CD4-positive, alpha-beta T cell treated with Interleukin-10 for 1 hour (primary cell): ENCODE measurements at places on chromosomes 3 and 15.

DNA sequence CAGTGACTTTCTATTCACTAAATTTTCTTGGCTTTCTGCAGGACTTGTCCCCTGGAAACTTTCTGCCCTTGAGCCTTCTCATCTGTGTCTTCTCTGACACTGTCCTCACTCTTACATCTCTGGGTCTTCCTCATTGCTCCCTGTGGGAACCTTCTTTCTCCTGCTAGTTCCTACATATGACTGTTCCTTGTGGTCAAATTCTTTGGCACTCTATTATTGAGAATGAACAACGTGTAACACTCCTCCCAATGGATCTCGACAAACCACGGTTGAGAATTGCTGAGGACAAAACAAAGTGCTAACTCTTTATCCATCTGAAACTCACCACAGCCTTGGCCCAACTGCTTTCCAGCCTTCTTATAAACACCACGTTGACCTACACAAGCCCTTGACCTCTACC is 3.5 kb upstream of the FAM81A start:
- DNase-seq = no peak

DNA sequence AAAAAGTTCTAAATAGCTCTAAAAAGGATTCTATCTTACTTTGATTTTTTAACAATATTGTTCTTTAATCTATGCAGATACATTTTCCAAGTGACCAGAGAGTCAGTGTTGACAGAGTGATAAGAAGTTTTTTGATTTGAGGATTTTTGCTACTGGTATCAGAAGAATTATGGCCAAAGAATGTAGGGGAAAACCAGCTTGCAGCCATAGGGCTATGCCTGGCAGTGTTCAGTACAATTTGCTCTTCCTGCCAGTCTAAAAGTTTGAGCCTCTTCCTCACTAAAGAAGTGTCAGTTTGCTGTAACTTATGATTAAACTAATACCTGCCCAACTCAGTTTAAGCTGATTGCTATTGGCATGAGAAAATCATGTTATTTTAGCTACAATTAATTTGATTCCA is 35.3 kb upstream of the FSIP1 start:
- no peak for DNase-seq

GRCh38 chr3:118641608-118642007 is 393.0 kb downstream of the IGSF11 start:
- DNase-seq = peak; percentile 16

- no peak for DNase-seq
These were observed 9.5 kb downstream of the ANKRD34C start for GRCh38 chr15:79292011-79292410.

- DNase-seq = no peak
These were observed 27.6 kb downstream of the LRIG1 start for GRCh38 chr3:66473181-66473580.

GRCh38 chr3:132211896-132212295 is 105.3 kb upstream of the ACP3 start:
- DNase-seq = no peak

DNA sequence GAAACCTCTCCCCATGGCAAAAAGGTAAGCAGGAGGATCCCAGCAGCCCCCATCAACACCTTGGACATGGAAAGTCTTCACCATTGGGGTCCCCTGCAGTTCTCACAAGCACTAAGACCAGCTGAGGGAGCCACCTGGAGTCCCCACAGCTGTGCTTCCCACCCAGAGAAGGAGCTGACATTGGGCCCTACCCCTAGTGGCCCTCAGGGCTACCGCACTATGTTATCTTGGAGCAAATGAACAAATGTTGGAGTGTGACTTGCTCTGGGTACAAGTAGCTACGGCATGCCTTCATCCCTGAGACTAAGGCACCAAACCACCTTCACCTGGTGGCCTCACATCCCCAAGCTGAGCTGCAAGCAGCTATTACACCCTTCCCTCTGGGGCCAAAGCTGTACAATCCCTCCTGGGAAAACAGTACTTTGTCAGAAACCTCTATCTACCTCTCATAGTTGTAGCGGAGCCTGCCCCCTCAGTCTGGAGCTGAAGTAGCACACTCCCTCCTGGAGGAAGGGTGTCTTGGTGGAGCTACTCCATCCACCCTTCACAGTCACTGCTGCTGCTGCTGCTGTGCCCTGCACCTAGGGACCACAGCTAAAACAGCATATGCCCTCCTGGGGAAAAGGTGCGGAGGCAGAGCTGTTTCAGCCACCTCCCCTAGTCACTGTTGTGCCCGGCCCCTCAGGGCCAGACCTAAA is 42.7 kb downstream of the SERP1 start:
- no peak for DNase-seq

- DNase-seq = peak; percentile 57
These were observed 7.2 kb downstream of the HERC1 start for GRCh38 chr15:63826528-63826927.

GRCh38 chr3:78804251-78805037 is 963.4 kb downstream of the ROBO1 start:
- DNase-seq = no peak

DNA sequence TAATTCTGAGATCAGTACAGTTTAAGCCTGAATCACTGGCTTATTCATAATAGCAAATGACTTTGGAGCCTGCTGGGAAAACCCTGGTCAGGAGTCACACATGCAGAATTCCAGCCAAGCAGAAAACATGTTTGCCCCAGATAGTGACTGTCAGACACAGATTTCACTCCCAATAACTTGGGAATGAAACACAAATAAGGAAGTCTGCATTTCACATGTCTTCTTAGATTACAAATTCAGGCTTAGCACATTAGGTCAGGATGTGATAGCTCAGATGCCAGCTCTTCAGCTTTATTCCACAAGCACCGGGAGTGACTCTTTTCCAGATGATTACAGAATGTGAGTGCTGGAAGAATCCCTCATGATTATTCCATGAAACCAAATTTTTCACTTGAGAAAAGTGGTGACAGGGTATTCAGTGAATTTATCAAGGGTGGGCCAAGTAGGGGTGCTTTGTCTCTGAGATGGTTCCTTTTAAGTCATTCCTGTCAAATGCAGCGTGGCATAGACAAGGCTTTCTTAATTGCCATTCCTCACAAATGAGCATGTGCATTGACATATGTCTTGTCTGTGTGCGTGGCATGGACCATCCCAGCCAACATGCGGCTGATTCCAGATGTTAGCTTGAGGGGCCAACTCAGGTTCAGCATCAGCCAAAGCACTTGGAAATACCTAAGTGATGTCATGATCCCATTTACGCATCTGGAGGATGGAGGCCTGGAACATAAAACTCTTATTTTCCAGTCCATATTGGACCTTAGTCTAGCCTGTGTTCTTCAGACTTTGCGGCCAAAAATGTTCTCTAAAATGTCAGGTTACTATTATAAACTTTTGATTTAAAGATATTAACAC is 191.0 kb downstream of the EPHB1 start:
- no peak for DNase-seq

GRCh38 chr15:74568594-74568993 is 27.6 kb downstream of the ARID3B start:
- no peak for DNase-seq

GRCh38 chr15:63323798-63324563 is 46.6 kb downstream of the APH1B start:
- DNase-seq = no peak

GRCh38 chr3:87436781-87437543 is 160.6 kb upstream of the POU1F1 start:
- no peak for DNase-seq

- no peak for DNase-seq
These were observed 93.6 kb downstream of the TBC1D2B start for GRCh38 chr15:77983708-77984445.

GRCh38 chr3:7421065-7421464 is 560.1 kb downstream of the GRM7 start:
- no peak for DNase-seq

DNA sequence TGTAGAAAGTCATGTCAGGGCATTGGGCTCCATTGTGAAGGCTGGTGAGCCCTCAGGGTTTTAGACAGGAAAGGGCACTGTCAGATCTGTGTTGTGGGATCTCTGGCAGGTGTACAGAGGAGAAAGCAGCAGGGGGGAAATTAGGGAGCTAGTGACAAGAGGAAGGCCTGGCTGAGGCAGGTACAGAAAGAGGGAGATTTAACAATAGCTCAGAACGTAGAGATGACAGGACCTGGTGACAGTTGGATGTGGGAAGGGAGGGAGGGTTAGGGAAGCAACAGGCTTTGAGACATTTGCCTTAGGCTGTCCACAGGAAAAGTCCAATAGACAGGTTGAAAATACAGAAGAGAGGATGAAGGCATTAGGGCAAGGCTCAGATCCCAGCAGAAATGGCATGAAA is 288.1 kb downstream of the EPHB1 start:
- DNase-seq = no peak

DNA sequence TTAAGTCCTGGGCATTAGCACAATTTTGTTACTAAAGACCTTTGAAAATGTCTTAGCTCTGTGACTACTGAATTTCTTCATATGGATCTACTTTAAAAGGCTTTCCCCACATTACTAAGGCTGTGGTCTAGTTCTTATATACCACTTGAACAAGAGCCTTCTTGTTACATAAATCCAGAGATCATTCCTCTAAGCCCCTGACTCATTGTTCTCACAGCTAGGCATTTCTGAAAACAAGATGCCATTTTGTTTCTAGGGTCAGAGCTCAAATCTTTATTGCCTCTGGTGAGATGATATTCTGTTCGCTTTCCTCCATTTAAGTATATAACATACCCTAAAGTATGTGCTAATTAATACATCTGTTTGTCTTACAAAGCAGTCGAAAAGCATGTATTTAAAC is 29.8 kb upstream of the LPP start:
- DNase-seq = no peak

DNA sequence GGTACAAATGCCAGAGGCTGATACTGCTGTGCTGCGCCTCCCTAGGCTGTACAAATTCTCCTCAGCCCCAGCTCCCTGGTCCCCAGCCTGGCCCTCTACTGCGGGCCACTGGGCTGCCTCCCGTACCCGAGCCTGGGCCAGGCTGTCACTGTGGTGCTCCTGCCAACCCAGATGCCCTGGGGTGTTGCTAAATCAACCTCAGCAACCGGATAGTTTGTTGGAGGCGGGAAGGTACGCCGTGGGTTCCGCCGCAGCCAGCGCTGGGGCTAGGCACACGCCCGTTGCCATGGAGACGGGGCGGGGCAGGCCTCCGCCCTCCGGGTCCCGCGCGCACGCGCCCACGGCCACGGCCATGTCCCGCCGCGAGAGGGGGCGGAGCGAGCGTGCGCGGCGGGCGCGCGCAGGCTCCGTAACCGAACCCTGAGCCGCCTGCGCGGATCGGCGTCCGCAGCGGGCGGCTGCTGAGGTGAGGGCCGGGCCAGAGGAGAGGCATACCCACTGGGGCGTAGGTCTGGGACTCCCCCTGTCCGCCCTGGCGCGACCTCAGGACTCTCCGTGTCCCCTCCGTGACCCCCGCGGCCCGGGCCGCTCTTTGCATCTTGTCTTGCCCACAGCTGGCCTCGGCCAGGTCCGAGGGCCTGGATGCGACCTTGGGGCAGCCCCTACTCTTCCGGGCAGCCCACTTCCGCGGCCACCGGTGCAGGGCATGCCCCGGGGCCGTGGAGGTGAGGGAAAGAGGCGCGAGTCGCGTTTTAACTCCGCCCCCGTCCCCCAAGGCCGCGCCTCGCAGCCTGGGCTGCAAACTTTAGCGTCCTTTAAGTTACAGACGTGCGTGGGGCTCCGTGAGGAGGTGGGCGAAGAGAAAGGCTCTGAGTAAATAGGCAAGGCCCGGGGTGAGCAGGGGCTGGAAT is at the start of gene TEX264:
Gene TEX264, plus strand, starts transcription at position 430 of the 911 bp plus-strand sequence. CDS start 3,053 bp downstream, outside the sequence.
- peak; percentile 95 for DNase-seq

DNA sequence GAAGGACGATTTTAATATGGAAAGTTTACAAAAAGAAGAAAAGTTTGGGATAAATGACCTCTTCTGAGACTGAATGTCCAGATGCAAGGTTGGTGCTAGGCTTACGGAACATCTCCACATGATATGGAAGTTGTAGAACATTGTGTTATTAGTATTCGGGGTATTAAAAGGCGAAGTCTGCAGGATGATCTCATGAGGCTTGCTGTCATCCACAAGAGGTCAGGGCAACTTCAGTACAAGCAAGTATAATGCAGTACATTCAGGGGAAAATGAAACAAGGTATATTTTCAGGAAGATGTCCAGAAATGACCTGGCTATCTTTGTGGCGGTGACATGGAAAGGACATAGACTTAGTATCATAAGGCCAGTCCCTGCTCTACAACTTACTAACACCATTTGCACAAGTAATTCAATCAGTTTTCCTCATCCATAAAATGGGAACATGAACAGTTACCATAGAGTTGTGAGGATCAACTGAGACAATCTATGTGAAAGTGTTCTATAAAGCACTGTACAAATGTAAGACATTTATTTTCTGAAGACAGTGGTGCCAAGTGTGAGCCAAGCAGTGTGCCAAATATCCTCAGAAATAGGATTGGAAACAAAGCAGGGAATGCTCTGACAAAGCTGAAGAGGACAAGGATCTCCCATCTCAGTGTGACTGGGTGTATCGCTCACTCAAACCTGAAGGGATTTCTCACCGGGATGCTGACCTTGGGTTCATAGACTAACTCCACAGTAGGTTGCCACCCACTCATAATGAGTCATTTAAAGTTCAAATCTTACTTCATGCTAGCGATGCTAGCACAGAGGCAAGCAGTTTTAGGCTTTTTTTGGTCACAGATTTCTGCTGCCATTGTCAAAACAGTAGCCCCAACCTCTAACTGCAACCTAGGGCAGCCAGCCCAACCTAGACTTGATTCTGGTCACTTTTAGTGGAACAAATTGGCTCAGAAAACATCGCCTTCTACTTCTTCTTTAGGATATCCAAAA is 118.3 kb downstream of the TIGIT start:
- no peak for DNase-seq

- no peak for DNase-seq
These were observed 59.7 kb downstream of the IQSEC1 start for GRCh38 chr3:13013566-13013965.

- DNase-seq = no peak
These were observed at the start of gene ROBO2 for GRCh38 chr3:77039606-77040171. Gene ROBO2 (plus strand): TSS chr3:77040099. CDS start chr3:77040786, 687 bp downstream.

GRCh38 chr3:37053753-37054152 is 60.4 kb downstream of the MLH1 start:
- no peak for DNase-seq

DNA sequence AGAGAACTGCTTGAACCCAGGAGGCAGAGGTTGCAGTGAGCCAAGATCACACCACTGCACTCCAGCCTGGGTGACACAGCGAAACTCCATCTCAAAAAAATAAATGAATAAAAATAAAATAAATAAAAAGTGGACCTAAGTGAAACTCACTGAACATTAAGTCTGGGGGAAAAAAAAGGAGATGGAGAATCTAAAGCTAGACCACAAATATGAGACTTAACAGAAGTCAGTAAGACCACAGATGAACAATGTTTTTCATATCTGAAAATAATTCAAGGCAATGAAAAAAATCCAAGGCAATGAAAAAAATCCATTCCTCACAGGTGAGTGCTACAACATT is 18.6 kb downstream of the ANXA2 start:
- DNase-seq = no peak
